ENCODE measurements at places on chromosomes 5 and 9.

DNA sequence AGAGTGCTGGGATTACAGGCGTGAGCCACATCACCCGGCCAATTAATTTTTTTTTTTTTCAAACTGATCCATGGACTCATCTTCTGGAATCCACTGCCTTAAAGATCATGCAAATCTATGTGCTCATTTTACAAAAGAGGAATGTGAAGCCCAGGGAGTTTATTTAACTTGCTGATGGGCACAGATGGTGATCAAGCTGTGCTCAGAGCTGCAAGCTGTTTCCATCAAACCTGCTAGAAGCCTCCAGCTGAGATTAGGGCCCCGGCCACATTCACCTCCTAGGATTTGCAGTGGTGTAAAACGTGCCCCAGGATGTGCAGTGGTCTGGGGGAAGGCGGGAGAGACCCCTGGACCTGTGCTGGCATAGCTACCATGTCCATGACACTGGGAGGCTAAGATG, 56.1 kb upstream of the TUT7 start:
- no peak for DNase-seq

DNA sequence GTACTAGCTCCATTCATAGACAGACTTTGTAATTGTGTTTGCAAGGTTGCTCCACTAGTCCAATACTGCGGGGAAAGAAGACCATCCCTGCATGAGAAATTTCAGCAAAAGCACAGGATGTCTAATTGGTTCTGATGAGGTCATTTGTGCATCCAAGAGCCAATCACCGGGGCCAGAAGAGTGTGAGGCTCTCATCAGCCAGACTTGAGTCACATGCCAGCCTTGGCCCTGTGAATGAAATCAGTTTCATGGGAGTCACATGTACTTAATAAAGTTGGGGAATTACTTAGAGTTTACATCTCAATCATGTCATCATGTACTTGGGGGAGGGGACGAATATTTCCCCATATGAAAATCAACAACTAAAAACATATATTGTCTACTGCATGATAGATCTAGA, 1236.0 kb downstream of the MAT2B start:
- DNase-seq, result no peak

- DNase-seq, result no peak
These were observed 48.3 kb upstream of the HRH2 start for GRCh38 chr5:175609526-175609925.

DNA sequence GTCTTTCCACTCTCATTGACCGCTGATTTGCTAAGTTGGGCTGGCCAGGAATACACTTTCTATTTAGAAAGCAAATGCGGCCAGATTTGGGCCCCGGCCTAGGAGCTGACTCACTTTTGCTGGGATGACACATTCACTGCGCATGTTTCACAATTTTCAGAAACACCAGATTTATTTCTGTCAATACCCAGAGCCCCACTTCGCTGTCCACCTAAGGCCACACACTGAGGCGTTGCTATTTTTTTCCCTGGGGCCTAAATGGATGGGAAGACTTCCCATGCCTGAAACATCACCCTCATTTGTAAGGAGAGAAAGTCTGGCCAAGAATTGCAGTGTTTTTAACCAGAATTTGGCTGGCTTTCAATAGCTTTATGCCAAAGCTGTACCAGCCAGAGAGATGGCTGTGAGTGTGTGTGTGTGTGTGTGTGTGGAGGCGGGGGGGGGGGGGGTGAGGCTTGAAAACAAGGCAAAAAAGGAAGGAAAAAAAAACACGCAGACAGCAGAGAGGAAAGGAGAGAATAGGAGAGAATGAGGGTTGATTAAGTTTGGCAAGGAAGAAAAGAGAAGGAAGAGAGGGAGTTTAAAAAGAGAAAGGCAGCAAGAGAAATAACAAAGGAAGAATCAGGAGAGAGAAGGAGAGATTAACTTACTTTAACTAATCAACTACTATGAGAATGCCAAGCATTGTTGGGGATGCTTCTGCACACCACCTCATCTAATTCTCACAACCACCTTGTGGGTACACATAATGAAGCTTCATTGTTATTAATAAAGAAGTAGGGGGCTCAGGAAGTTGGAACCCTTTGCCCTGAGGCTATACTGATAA, 261.4 kb upstream of the KLF4 start:
- no peak for DNase-seq
